ENCODE measurements at places on chromosomes 11 and 22. TPM values are rescaled to one million over a fixed set of nuclear protein-coding genes. Genes with fewer than 3 reads are reported as not detected.

DNA sequence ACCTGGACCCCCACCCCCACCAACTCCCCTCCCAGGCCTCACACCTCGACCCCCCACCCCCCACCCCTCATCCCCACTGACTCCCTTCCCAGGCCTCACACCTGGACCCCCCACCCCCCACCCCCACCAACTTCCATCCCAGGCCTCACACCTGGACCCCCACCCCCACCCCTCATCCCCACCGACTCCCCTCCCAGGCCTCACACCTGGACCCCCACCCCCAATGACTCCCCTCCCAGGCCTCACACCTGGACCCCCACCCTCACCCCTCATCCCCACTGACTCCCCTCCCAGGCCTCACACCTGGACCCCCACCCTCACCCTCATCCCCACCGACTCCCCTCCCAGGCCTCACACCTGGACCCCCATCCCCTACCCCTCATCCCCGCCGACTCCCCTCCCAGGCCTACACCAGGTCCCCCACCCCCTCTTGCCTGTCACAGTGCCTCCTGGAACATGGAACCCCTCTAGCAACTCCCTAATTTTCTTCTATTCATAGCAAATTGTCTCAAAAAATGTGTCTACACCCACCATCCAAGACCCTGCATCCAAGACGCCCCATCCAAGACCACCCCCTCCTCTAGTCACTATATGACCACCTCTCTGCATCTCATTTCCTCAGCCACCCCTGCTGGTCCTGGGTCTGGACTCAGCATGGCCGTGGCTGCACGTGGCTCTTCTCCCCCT is 36.9 kb upstream of the BRSK2 start:
- no peak for DNase-seq

- no peak for DNase-seq
Observed at GRCh38 chr11:97351939-97352338, 962.1 kb downstream of the JRKL start.

GRCh38 chr11:34679681-34680080 is 58.8 kb downstream of the EHF start:
- DNase-seq, result no peak

- DNase-seq, result peak; percentile 31
Observed at GRCh38 chr22:27880778-27881394, 38.2 kb downstream of the PITPNB start.

- DNase-seq, result no peak
Observed at GRCh38 chr11:59173964-59174663, 2.2 kb downstream of the DTX4 start.

GRCh38 chr11:127003260-127003981 is 2.9 kb upstream of the KIRREL3 start:
- no peak for DNase-seq

GRCh38 chr11:9615031-9615451 is 41.6 kb downstream of the WEE1 start:
- no peak for DNase-seq

DNA sequence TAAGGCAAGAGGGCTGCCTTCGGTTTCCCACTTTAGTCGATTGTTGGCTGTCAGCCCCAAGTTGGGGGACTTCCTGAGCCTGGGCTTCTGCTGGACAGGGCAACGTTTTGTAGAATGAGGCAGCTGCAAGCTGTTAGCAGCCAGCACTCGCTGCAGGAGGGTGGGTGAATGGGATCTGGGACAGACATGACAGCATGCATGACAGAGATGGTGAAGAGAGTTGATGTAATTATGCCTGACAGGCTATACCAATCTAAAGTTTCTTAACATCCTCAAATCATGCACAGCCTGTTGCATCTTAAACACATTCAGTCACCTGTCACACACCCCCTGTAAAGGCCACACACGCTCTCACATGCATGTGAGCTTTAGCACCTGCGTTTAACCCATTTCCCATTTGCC is 49.2 kb downstream of the CWC15 start:
- DNase-seq, result no peak

GRCh38 chr11:13140873-13141655 is 131.9 kb downstream of the RASSF10 start:
- no peak for DNase-seq

DNA sequence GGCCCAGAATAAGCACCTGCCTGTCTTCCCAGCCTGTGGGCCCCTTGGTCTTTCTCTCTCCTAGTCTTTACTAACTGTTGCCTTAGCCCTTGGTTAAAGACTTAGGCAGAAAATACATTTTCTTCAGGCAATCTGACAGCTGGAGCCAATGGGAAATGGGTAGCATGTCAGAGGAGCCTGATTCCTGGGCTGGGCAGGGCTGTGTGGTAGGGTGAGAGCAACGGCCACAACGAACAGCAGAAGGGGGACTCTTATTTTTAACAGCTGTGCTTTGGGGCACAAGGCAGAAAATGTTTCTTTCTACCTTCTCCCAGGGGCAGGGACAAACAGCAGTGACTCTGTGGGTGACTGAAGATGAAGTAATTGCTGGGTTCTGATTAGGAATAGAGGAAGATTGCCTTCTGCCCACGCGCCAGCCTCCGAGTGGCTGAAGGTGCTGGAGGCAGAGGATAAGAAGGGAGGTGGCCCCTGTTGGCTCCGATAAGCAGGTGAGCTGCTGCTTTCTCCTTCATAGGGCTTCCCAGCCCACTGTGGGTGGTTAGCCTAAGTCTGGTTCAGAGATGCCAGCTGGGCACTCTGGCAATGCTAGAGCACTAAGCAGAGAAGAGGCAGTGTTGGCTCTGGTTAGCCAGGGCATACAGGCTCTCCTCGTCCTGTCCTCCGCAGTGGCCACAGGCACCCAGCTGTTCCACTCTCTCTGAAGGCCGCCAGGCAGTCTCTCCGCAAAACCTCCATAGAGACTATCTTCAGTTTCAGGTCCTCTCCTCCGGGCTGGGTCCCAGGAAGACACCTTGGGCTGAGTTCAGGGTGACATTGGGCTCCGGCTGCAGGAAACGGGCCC is 1.5 kb downstream of the YPEL4 start:
- DNase-seq, result no peak

DNA sequence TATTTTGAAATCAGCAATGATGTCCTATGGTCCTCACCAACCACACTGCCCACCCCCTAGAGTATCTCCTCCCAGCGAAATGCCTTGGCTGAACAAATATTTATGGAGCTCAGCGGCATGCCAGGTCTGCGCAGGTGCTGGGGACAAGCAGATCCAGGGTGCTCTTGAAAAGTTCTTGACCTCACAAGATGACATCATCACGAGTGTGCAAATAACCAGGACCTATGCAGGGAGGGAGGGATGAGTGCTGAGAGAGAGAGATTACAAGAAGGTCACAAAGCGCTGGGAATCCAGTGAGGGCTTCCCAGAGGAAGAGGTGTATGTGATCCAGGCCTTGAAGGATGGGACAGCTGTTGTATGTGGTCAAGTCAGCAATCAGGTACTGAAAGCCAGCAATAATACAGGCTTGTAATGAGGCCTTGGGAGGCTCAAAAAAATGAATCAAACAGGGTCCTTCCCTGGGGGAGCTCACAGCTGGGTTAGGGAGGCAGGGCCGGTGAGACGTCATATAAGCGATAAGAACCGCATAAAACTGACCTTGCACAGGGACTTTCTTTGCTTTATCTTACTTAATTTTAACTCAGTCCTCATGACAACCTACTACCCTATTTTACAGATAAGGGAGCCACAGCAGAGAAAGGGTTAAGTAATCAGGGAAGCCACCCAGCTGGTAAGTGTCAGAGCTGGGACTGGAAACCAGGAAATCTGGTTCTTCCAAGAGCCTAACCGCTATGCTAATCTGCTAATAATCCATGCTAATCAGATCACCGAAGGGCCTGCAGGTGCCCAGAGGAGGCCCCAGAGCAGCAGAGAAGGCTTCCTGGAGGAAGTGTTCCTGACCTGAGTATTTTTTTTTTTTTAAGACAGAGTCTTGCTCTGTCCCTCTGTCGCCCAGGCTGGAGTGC is 8.2 kb downstream of the ARRB1 start:
- DNase-seq, result no peak

- DNase-seq, result no peak
Observed at GRCh38 chr11:128476729-128477128, 110.6 kb downstream of the ETS1 start.

- DNase-seq, result no peak
Observed at GRCh38 chr11:99589771-99590170, 569.0 kb downstream of the CNTN5 start.

DNA sequence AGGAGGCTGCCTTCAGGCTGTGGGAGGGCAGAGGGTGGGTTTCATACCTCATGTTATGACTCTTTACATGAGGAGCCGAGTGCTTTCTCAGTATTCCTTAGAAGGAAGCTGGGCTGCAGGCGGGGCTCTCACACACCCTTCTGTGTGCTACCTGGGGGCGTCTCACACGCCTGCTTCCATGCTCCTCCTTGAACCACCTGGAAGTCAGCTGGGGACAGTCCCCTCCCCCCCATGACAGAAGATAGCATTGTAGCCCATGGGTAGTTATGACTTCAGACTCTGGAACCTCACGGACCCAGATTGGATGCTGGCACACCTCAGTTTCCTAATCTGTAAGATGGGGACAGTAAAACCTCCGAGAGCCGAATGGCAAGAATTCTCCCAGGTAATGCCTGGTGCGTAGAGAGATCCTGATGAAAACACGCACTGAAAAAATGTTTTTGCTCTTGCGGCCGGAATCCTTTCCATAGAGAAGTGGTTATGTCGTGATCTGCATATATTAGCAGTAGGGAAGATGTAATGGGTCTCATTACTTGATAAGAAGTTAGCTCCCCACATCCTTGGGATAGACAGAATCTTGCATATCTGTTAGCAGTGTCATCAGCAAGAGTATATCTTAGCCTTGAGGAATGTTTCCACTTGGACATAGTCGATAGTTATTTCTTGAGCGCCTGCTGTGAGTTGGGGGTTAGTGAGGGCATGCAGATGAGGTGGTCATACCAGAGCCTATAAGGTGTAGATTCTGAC is 4.9 kb downstream of the DAGLA start:
- DNase-seq, result no peak

DNA sequence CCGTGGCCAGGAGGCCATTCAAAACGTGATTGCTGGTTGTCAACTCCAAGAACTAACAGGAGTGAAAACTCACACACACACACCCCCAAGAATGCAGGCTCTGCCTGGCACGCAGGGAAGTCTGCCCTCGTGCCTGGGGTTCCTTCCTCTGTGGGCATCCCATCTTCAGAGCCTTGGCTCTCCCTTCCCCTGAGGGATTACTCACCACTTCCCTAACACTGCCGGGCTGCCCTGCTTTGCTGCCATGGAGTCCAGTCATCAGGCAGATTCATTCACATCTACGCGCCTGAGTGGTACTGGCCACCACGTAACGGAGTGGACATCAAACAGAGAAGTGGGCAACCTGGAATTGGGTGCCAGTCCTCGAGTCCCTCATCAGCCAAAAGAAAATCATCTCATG is 120.7 kb upstream of the TMEM45B start:
- DNase-seq, result no peak

DNA sequence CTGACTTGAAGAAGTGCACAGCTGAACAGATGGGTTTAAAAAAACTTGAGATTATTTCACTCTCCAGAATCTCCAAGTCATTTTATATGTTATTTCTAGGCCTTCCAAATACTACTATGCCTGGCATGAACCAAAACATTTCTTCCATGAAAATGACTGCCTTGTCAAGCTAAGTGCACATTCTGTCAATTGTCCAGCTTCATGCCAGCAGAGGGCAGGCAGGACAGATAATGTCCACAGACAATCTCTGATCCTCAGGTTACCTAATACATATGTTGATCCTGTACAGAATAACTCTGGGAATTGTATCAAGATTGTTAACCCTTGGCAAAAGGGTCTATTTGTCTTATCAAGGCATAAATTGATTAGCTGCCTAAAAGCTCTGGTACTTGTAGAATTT is 229.5 kb downstream of the AASDHPPT start:
- DNase-seq, result no peak

- no peak for DNase-seq
Observed at GRCh38 chr11:131486100-131486499, 115.7 kb downstream of the NTM start.

DNA sequence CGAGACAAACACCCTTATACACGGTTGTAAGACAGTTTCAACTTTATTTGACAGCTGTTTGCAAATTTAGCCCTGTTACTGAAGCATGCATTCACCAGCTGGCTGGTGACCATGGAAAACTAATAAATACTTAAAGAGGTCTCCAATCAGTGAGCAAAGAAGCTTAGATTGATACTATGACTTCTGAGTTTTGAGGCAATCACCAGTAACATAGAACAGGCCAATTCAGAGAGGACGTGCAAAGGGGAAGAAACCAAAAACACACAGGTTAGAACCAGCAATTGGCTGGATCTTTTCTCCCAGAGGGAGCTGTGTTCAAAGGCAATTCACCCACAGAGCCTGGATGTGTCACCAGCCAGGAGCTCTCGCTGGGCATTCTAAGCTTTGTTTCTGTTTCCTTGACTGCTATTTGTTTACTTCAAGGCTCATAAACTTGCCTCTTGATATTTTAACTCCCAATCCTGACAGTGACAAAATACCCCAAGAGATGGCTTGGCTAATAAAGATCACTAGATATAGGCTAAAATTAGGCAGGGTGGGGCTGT is 113.6 kb upstream of the MTMR2 start:
- DNase-seq, result no peak

GRCh38 chr11:19770277-19770676 is 57.6 kb downstream of the NAV2 start:
- DNase-seq, result no peak

DNA sequence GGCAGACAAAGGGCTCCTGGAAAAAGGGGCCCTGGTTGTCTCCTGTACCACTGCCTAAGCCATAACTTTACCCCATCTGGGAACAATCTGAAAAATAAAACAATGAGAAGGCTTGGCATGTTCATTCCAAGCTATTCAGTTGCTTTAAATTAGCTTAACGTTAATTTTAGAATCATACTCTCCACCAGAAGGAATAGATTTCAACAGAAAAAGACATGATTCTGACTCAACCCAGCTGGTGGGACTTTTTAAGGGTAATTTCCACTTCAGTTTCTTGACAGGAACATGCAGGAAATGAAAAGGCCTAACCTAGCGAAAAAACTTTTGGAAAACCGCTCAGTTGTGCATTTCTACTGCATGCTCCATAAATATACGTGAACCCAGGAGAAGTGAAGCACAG is 7.9 kb downstream of the SF3A1 start:
- DNase-seq, result no peak

DNA sequence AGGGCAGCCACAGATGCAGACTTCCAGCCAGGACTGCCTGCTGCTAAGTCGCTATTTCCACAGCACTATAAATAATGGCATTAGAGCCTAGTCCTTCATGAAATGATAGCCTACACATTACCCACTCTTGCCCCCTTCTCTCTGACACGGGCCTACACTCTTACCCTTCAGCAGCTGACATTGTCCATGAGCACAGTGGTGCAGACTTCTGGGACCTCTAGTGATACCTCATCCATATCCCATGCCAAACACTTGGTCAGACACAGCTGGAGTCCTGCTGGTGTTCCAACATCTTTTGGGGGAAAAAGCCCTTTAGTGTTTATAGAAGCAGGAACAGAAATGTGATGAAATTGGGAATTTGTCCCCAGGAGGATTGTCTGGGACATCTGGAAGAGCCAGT is 43.4 kb upstream of the RAB1B start:
- DNase-seq, result no peak

- DNase-seq, result no peak
Observed at GRCh38 chr11:114785820-114786219, 107.5 kb downstream of the NXPE2 start.

GRCh38 chr22:19825904-19826618 is 28.6 kb downstream of the GNB1L start:
- DNase-seq, result no peak

GRCh38 chr11:125281831-125282595 is 117.5 kb downstream of the PKNOX2 start:
- no peak for DNase-seq

EIF1AD gene
- 45.3 TPM for total RNA-seq

RABL2B gene
- 15.0 TPM for total RNA-seq

SNX32 gene
- total RNA-seq, result 2.1 TPM

KRTAP5-10 gene
- not detected for total RNA-seq

UPK3A gene
- total RNA-seq, result 2.0 TPM
